Activated T-helper 17 cell treated with anti-CD3 and anti-CD28 coated beads, Interleukin-2, amount 50 U/mL, for 72 hours (primary cell): ENCODE measurements at places on chromosomes 7 and 10. TPM values are rescaled to one million over a fixed set of nuclear protein-coding genes. Genes with fewer than 3 reads are reported as not detected.

Gene CYP3A4
- total RNA-seq, result not detected

Gene CYP3A7
- not detected for total RNA-seq

Gene STEAP1
- 0.52 TPM for total RNA-seq

Gene SSC4D
- total RNA-seq, result 0.61 TPM

DNA sequence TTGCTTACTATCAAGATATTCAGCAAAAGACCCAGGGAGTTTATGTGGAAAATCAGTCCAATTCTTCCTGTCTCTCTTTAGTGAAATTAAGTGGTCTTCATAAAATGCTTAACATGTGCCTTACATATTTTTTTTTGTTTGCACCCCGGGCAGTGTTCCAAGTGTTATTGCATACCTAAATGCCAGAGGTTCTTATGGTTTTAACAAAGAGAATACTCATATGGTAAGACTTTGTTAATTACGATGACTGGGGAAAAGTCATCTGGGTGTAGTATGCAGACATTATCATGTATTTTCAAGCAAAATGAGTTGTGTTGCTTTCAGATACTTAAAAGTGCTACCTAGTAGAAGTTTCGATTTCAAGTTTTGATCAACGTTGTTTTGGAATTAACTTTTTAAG is 82.6 kb downstream of the PRKG1 start:
- no peak for ATAC-seq

DNA sequence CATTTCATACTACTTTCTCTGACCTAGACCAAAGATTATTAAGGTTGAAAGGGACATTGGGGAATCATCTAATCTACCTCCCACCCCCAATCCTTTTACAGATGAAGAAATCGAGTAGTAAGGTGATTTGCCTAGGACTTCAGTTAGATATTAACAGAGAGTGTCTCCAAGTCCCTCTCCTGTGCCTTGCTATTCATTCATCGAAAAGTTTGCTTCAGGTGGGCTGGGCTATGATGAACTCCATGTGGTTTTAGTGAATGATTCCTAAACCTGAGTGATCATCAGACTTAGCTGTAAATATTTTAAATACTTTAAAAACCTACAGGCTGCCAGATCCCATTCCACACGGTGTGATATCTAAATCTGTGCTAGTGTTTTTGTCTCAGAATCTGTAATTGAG is 259.4 kb upstream of the SORCS1 start:
- no peak for ATAC-seq

DNA sequence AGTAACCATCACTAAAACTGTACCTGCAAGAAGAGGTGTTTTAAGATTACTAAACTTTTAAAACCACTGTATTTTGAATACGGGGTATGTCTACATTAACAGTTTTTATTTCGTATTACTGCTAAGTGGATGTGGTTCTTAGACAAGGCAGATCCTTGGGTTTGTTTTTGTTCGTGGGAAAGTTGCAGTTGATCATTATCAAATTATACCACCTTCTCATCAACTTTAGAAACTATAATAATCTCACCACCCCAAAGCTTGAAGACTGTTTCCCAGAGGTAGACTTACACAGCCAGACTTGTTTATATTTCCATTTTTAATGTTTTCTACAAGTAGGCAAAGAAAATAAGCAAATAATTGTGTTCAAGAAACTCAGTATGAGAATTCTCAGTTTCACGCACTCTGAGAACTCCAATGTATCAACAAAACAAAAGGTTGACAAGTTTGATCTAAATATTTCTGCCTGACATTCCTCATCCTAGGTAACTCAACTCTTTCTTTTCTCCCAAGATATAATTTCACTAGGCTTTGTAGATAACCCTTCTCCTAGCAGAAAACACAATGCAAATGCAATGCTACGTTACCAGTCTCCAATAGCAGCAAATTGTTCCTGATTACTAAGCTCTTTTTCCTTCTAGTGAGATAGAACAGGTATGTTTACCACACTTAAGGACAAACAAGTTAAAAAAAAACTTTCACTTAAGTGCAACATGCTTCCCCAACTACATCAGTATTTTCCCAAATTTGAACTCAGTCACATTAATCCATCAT is 36.0 kb downstream of the IGF2BP3 start:
- ATAC-seq, result no peak

DNA sequence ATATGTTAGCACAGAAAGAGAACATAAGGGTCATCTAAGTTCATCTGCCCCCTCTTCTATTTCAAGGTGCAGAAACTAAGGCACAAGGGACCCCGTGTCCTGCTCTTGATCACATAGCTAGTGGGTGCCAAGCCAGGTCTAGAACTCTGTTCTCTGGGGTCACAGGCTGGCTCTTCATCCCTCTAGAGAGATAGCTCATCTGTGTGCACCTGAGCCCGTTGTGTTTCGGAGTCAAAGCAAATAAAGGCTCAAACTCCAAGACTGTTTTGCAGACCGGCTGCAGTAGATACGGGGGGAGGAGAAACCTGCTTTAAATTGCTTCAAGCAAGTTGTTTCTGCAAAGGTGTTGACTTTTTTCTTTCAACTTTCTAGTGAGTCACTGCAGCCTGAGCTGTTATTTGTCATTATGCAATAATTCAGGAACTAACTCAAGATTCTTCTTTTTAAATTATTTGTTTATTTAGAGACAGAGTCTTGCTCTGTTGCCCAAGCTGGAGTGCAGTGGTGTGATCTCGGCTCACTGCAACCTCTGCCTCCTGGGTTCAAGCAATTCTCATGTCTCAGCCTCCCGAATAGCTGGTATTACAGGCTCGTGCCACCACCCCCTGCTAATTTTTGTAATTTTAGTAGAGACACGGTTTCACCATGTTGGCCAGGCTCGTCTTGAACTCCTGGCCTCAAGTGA is 6.5 kb downstream of the BLVRA start:
- no peak for ATAC-seq

GRCh38 chr7:158885624-158886023 is 29.3 kb downstream of the DYNC2I1 start:
- no peak for ATAC-seq

DNA sequence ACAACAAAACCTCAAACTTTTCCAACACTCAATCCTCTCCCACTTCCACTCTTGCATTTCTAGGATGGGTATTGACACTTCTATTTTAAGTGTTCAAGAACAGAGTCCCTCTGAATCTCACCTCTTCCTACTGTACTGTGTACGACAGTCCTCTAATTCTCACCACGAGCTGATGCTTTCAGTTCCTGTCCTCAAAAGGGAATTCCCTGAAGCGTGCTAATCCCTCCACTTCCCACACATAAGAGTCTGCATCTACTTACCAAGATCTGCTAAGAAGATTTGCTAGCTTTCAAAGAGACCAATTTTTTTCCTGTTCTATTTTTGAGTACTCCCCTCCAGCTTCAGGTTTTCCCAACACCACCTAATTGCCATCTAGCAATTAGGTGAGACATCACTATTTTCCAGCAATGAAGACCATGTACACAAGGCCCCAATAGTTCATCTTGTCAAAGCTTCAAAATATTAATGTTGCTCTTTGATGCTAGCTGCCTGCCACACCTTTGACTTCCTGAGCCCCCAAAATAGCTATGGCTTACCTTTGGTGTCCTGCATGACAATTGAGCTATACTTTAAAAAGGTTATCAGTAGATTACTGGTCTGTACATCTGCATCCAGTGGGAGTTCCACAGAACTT is 54.4 kb downstream of the ARMH3 start:
- ATAC-seq, result peak; percentile 90

DNA sequence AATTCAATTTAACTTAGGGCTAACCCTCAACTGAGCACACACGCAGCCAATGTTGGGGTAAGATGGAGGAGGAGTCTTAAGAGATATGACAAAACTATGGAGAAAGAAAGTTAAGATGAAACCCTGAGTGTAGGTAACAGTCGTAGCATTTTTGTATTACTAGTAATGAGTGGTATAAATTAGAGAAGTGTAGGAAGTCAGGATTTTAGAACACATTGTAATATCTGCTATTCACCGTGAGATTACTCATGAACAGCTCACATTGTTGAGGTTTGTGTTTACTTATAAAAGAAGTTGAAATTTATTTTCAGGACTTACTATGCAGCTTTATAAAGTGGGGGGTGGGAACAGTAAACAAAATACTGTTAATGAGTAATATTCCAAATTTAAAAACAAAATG is 107.2 kb downstream of the ARHGAP21 start:
- ATAC-seq, result peak; percentile 63

DNA sequence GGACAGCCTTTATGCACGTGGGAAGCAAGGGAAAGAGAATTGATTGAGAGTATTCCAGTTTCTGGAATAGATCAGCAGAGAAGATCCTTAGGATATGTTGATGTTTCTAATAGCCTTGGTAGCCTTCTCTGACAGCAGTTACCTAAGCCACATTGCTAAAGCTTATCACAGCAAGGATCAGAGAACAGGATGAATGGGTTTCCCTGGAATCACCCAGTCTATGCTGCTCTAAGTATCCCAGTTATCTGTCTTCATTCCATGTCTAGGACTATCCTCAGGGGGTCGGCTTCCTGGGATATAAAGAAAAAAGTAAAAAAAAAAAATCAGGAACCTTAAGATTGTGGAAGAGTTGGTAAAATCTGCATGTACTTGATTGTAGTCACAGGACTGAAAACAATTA is 352.0 kb upstream of the AKR1E2 start:
- ATAC-seq, result no peak
